ENCODE measurements at places on chromosomes 1 and 21.

DNA sequence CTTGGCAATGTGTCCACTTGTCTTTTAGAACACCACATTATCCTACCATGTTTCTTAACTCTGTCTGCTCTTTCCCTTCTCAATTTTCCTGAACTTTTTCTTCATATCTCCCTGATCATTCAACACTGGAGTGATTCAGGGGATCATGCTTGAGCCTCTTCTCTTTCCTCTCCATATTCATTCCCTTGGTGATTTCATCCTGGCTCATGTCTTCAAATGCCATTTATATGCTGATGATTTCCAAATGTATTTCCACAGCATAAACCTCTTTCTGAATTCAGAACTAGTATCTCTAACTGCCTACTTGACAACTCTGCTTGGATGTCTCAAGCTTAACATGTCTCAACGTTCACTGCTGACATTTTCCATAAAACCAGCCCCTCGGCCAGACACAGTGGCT is 8.5 kb upstream of the IVL start:
- DNase-seq = no peak

GRCh38 chr1:6342056-6342455 is 51.5 kb downstream of the ACOT7 start:
- no peak for DNase-seq

GRCh38 chr1:62175568-62176179 is 19.0 kb upstream of the L1TD1 start:
- no peak for DNase-seq

DNA sequence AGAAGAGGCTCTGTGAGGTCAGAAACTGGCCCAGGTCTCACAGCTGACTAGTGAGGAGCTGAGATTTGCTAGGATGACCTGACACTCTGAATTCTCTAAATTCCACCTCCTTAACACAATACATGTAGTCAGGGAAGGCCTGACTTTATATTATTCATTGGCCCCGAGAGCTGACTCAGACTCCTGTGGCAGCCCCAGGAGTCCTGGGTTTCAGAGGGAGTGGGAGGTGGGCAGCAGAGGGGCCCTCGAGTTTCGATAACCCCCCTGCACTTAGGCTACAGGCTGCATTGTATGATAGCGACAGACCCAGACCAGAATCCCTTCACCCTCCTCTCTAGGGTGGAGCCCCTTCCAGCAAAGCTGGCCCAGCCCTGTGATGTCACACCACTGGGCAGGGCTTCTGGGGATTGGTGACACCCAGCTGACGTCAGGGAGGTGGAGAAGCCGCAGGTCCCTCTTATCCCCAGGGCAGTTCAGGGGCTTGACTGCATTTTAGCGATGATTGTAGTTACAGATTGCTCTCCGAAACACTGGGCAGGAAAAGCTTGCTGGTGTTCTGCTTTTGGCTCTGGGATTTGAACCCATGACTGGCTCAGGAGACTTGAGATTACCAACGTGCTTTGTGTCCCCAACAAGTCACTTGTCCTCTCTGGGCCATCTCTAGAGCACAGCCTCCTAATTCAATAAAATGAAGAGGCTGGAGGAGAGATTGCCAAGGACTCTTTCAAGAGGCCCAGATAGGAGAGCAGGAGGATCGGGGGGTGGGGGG is 17.0 kb upstream of the GPR37L1 start:
- DNase-seq = no peak

DNA sequence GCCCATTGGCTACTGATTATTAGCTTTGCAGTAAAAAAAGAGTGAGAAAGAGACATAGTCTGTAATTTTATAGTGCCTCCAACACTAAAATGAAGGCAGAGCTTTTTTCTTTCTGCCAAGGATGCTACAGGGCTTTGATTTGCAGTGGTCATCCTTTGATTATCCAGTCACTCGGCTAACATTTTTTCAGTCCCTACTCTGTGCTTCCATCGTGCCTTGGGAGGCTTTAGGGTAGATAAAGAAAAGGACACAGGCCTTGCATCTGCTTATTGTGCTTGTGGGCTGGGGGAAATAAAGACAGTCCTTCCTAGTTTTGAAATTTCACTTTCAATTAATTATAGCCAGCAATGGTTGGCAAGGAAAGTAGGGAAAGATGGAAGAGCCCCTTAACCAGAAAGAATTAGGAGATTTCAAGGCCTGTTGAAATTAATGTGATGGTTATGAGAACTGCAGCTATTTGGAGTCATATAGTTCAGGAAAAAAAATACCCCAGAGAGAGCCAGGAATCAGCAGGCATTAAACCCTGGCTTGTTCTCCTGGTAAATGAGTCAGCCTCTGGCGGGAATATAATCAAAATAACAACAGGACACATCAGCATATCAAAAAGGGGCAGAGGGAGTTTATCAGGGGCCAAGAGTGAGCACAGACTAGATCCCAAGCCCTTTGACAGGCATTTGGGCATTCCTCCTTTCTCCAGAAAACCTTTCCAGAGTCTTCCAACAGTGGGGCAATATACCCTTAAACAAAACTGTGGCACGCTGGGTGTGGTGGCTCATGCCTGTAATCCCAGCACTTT is 27.4 kb downstream of the CACHD1 start:
- no peak for DNase-seq

- no peak for DNase-seq
Measured at GRCh38 chr1:203199816-203200571, 13.5 kb upstream of the CHI3L1 start.

DNA sequence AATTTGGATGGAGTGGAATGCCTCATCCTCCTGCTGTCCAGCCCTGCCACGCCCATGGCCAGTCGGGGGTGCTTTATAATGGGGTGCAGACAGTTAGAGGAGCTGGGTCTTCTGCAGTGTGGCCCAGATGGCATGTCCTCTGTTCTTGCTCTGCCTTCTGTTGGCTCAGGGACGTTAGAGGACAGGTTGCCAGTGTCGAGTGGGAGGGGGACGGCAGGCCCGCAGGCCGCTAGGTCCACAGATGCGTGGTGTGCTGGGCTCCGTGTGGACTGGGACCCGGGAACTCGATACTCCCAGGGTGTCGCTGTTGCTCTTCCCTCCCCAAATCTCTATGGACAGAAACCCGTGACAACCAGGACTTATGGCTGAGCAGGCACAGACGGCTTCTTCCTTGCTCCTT is 33.3 kb downstream of the SIM2 start:
- DNase-seq = no peak

DNA sequence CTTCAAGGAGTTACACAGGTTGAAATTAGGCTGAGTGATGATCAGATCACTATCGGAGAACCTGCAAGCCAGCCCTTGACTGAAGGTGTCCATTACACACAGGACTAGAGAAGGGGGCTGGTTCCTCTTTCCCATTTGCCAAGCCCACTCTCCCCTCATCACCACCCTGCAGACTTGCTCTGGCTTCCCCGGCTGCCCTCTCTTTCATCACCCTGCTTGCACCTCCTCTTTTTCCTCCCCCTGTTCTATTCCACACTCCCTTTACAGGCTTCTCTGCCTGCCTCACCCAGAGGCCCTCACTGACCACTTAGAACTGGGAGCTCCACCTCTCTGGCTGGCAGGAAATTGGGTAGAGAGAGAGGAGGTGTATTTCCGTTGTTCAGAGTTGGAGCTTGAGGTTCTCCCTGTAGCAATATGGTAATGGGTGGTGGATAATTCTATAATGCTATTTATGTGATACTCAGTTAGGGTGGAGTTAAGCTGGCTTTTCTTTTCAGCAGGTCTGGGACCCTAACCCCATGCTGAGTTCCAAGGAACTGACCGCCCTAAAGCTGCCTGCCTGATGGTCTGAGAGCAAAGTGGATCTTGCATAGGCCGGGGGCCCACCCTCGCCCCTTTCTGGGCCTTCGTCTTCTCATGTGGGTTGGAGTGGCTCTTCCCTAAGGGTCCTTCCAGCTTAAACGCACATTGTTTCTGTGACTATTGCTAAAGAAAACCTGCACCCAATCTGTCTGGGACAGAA is 111.8 kb upstream of the ADAR start:
- DNase-seq = no peak
